SK-N-SH treated with all-trans-retinoic acid at 6 μM for 48 hours (cell line): ENCODE measurements at places on chromosomes 2 and 18.

- ATAC-seq, result no peak
Measured at GRCh38 chr2:69576880-69577279, 66.7 kb downstream of the AAK1 start.

DNA sequence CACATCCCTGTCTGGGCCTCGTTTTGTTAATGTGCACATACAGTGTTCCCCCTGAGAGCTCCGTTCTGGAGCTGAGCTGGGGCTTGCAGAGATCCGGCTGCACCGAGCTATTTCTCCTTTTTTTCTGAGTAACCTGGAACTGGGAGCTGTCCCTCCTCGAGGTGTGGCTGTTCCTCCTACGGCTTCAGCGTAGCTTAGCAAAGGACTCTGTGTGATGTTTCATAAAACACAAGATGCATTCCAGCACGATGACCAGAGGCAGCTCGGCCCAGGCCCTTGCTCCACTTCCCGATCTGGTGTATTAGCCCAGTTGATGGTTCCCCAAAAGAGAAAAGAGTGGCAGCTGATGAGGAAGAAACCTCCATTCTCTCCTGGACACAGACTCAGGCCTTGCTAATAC lies 103.0 kb downstream of the FAM210A start:
- no peak for ATAC-seq

GRCh38 chr2:215003001-215003400 lies 135.4 kb downstream of the ABCA12 start:
- no peak for ATAC-seq

- peak; percentile 94 for ATAC-seq
Measured at GRCh38 chr2:75403991-75404428, 156.7 kb downstream of the EVA1A start.

- no peak for ATAC-seq
Measured at GRCh38 chr2:226837787-226838603, 2.1 kb downstream of the RHBDD1 start.

DNA sequence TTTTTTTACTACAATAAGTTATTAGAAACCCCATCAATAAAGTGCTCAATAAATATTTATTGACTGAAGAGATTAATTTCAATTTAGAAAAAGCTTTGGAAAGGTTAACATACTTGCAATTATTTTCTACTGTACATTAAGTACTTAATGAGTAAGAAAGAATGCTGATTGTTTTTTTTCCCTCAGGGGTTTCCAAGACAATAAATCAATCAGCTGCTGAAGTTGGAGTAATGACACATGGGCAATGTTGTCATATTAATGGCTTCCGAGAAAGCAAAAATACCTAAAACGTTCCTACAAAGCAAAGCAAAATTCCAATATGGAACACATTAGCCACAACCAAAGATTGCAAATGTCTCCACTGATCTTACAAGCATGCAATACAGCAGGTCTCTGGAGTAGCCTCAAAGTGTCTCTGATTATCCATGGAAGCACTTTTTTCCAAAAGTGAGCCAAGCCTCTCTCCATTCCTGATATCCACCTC lies 66.7 kb downstream of the ZC3H6 start:
- ATAC-seq, result no peak

DNA sequence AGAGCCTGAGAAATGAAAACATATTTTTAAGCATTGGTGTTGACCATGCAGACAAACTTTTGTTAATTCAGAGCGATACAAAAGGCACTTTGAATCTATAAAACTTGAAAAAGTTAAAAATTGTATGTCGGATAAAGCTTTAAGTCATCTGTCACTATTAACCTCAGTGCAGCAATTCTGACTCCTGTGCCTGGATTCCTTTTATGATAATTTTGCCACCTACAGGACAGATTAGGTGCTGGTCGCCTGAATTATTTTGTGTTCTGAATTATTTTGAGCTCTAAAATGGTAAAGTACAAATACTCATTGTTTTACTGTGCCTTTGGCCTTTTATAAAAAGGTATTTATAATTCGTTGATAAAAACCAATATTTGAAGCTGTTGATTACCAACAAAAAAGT lies 19.4 kb upstream of the RNF138 start:
- ATAC-seq, result no peak

DNA sequence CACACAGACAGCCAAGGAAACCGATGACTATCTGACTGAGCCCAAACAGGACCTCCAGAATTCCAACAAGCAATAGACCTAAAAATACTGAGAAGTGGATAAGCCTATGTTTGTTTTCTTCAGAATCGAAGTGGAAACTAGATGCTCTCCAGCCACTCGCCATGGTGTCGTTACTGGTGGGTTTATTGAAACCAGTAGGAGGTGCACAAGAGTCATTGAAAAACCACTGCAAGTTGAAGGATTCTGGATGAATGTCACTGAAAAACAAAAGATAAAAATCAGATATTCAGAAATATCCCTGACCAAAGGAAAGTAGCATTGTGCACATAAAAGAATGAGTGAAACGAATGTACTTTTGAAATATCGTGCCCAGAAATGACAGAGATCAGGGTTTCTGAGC lies 15.3 kb downstream of the TM4SF20 start:
- no peak for ATAC-seq

GRCh38 chr2:119156891-119157773 lies 1.4 kb downstream of the C1QL2 start:
- ATAC-seq, result no peak

DNA sequence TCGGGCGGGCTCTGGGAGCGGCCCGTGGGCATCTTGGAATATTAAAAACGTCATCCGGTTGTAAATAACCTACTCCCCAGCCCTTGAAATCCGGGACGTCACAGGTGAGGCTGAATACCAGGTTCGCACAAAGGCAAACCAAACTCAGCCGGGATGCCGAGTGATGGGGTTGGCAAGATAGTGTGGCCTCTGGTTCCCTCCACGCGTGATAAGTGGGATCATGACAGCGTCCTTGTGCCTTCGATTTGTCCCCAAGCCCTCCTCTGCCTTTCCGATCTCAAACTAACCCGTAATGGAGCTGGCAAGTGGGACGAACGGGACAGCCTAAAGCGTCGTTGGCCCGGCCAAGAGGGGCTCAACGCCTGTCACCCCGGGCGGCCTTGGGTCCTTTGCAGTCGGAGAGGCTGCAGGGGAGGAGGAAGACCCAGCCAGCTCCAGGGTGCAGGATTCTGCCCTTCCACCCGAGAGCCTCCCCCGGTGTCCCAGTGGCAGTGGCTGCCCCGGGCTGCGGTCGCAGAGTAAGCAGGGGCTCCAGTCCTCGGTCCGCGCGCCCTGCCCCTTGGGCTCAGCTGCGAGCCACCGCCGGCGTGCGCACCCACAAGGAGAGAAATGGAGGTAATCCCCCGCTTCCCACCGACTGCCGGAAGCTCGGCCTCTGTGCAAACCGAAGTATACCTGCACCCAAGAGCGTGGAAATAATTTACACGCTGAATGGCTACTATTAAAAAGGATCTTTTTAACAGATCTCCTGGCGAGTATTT lies 13.4 kb upstream of the PAX3 start:
- peak; percentile 39; the same call in 2 of the 3 replicates for ATAC-seq

GRCh38 chr2:106108351-106108750 lies 85.8 kb downstream of the UXS1 start:
- peak; percentile 63 for ATAC-seq

GRCh38 chr18:41153871-41154270 lies 801.2 kb upstream of the PIK3C3 start:
- ATAC-seq, result no peak

DNA sequence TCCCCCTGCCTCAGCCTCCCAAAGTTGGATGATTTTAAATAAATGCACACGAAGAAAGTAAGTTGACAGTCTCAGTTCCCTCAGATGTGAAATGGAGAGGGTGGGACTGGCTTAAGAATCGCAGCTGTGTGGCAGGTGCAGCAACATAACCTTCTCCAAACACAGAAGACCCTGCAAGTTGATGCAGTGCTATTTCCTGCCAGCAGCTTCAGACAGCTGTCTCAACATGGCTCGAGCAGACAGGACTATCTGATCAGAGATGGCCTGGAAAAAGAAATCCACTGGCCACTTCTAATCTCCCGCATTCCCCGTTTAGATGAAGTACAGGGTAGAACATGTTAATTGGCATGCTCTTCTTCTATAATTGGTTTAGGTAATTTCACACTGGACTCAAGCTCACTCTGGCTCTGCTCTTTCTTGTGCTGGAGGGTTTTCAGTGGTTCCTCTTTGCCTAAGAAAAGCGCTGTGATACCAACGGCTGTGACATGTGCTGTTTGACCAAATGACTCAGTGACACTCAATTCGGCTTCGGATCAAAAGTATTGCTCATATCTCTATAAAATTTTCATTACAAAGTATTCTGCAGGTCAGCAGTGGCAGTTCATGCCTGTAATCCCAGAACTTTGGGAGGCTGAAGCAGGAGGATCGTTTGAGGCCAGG lies 40.2 kb downstream of the MYOM1 start:
- no peak for ATAC-seq

- ATAC-seq, result no peak; the same call in 2 of the 3 replicates
Measured at GRCh38 chr2:226791056-226791486, 8.5 kb downstream of the IRS1 start.

GRCh38 chr2:36277146-36277808 lies 78.3 kb upstream of the CRIM1 start:
- ATAC-seq, result peak; percentile 71

DNA sequence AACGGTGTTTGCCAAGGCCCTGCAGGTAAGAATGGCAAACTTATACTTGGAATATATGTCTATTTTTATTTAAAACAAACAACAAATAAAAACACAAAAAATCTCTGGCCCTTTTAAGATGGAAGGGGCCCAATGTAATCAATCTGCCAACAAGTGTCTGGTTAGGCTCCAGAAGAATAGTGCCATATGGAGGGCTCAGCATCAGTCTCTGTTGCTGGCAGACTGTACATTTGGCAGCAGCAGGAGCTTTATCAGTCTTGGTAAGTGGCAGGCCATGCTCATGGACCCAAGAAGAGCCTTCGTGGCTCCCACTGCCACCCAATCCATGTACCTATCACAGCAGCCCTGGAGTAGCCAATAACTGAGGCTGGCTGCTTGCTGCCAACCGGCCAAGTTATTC lies 101.1 kb downstream of the GALNT3 start:
- no peak for ATAC-seq

DNA sequence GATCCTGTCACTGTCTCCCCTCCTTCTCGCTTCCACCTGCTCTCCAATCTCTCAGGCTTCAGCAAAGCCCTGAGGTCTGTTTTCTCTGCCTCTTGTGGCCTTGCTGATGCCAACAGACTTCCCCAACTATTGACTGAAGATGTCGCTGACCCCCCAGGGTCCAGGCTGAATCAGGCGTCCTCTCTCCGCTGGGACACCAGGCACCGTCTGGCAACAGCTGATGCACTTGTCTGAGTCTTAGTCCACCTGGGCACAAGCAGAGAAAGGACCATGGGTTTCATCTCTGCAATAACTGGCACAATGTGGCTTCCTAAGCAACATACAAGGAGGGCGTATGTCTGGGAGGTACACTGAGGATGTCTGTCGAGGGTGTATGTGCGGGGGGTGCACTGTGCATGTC lies 248.7 kb upstream of the MYT1L start:
- ATAC-seq, result no peak
